ENCODE measurements at places on chromosomes 3 and 15.

DNA sequence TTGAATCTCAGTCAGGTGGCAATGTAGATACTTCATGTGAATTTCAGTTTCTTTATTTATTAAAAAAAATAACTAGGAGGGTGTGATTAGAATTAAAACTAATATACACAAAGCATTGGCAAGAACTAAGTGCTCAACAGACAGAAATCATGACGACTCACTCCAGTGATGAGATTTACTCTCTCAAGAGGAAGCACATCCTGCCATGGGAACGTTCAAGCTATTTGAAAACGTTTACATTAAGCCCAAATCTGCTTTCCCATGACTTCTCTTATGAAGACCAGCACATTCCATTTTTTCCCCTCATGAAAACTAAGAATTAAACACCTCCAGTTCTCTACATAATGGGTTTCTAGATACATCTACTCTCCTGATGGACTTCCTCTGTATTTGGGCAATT is 8.5 kb downstream of the WDR53 start:
- no peak for DNase-seq

GRCh38 chr3:48240000-48240963 is 622 bp upstream of the ZNF589 start:
- DNase-seq = no peak

- no peak for DNase-seq
These were observed 40.5 kb downstream of the FAM174B start for GRCh38 chr15:92614791-92615785.

DNA sequence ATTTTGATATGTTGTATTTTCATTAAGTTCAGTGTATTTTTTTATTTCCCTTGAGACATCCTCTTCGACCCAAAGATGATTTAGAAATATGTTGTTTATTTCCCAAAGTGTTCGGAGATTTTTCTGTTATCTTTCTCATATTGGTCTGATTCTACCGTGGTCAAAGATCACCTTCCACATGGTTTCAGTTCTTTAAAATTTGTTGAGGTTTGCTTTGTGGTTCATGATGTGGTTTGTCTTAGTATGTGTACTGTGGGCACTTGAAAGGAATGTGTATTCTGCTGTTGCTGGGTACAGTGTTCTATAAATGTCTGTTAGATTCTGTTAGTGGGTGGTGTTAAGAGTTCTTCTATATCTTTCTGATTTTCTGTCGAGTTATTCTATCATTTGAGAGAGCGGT is 103.4 kb upstream of the FHIT start:
- DNase-seq = no peak

DNA sequence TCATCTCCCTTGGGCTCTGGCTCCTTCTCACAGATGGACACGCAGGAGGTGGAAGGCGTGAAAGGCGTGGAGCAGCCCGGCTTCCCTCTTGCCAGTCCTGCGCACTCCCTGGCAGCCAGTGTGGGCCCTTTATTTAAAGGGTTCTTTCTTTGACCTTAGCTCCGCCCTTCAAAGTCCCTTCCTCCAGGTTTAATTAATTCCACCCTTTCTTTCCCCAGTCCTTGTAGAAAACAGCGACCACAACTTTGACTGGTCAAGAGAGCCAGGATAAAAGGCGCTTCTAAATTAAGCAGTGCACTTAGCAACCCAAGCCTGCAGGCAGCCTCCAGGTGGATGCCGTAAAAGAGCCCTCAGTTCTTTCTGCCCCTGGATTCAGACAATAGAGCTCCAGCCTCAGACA is at the start of gene HDC:
TSS of gene HDC (minus strand) at position 107 of the 400 bp plus-strand sequence. CDS start at position 4, 103 bp downstream.
- DNase-seq = no peak

DNA sequence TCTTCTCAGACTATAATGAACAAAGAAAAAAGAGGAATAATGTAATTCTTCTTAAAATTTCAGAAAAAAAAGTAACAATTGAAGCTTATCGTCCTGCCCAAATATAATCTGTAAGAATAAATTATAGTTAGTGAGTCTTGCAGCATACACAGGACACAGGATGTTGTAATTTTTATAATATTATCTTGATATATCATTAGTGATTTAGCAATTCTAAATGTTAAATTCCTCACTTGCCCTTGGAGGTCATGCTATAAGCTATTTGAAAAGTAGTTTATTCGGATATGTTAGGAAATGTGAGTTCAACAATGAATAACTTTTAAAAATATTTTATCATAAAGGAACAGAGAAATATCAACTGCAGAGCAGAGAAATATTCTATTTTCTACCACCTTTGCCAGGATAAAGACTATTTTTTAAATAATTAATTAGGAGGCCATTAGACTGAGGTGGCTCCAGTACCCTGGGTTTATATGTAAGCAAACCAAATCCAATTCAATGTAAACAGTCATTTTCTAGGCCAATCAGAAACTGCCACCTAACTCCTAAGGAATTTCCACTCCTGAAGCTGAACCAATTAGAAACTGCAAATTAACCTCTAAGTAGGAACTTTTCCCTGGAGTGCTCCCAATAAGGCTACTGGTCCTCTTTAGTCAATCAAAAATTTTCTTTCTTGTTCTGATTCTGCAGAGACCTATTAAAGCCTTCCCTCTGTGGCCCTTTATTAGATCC is 1109.3 kb downstream of the ROBO2 start:
- no peak for DNase-seq

GRCh38 chr3:113698956-113699355 is 2.5 kb upstream of the USF3 start:
- DNase-seq = no peak

DNA sequence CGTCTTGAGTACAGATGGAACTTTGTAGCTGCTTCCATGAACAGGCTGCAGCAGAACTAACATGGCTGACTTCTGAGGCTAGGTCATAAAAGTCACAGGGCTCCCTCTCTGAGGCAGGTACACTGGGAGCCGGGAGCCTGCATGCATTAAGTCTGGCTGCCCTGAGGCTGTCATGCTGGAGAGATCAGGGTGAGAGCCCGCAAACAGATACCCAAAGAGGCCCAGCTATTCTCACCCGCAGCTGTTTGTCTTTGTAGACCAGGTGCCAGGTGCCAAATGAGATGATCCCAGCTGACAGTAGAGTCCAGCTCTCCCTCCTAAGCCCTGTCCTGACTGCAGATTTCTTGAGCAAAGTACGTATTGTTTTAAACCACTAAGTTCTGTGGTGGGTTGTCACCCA is 8.6 kb upstream of the SLCO3A1 start:
- no peak for DNase-seq

DNA sequence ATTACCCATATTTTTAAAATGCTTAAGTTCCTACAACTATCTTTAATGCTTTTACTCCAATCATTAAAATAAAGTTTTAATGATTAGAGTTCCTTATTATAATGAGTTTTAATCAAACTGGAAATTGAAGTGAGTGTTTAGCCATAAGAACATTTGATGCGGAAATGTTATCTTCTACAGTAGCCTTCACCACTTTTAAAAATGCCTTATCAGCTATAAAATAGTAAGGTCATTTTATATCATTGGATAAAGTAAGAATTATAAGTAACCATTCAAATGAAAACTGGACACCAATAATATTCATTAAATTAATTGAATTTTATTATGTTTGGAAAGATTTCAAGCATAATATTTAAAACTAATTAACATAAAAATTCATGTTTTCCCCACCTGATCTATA is 825.0 kb upstream of the ROBO1 start:
- no peak for DNase-seq

GRCh38 chr3:152328841-152329240 is 60.1 kb downstream of the MBNL1 start:
- no peak for DNase-seq

GRCh38 chr15:50009634-50010033 is 109.4 kb downstream of the ATP8B4 start:
- DNase-seq = no peak

- no peak for DNase-seq
These were observed 33.5 kb downstream of the TUSC7 start for GRCh38 chr3:116743062-116743461.

- DNase-seq = no peak
These were observed 19.5 kb downstream of the ARIH2 start for GRCh38 chr3:48938156-48938555.

DNA sequence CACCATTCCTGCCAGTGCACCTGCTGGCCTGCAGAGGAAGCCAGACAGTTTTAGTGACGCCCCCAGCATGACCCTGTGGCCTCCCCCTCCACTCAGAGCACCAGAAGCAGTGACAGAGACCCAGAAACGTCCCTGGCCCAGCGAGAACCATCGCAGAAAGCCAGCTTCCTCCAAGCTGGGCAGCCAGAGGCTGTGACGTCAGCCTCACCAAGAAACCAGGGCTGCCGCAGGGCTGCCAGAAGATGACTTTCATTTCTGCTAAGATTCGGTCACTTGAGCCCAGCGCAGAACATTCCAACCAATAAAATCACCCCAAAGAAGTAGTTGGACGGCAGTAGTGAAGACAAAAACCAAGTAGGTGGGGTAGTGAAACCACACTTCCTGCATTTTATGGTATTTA is 29.6 kb upstream of the RPL32 start:
- DNase-seq = no peak

DNA sequence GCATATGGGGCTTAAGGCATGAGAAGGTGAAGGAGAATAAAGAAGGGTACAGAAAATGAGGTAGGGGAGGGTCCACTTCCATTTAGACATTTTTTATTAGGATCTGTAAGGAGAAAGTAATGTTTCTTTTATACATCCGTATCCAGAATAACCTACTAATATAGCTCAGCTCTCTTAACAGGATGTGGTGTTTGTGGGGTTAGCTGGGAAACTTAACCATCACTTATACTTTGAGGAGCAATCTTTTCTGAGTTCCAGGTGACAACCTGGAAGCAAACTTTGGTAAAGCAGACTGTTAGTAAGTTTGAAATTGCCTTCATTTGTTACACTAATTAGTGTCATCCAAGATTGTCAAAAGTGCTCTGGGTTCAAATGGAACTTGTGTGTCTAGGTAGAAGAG is 36.6 kb downstream of the BUB1B start:
- no peak for DNase-seq

- DNase-seq = no peak
These were observed 37.8 kb upstream of the SPTSSB start for GRCh38 chr3:161409069-161409468.

DNA sequence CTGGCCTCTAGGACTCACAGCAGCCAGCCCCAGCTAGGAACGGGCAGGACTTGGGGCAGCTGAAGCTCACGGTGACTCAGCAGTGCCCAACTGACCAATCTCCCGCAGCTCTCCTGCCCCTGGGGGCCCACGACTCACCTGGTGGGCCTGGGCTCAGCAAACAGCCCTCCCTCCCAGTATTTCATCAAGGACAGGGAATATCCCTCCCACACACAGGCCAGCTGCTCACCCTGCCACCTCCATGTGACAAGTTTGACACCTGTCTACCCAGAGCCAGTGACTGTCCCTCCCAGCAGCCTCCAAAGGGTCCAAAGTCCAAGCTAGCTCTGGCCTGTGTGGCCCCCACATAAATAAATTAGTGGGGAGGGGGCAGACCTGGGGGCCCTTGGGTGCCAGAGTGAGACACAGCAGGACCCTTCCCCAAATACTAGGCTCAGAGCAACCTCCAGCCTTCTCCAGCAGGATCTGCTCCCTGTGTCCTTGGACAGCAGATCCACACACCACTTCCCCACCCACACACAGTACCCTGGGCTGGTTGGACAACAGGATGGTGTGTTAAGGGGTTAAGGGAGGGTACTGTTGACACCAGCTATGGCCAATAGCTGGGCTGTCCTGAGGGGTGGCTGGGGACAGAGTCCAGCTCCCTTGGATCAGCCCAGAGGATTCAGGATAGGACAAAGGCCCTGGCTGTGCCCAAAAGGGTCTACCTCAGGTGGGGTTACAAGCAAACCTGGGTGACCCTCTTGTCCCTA is 4.3 kb downstream of the GNAT1 start:
- no peak for DNase-seq

- no peak for DNase-seq
These were observed 43.0 kb downstream of the ABHD5 start for GRCh38 chr3:43733459-43734384.

DNA sequence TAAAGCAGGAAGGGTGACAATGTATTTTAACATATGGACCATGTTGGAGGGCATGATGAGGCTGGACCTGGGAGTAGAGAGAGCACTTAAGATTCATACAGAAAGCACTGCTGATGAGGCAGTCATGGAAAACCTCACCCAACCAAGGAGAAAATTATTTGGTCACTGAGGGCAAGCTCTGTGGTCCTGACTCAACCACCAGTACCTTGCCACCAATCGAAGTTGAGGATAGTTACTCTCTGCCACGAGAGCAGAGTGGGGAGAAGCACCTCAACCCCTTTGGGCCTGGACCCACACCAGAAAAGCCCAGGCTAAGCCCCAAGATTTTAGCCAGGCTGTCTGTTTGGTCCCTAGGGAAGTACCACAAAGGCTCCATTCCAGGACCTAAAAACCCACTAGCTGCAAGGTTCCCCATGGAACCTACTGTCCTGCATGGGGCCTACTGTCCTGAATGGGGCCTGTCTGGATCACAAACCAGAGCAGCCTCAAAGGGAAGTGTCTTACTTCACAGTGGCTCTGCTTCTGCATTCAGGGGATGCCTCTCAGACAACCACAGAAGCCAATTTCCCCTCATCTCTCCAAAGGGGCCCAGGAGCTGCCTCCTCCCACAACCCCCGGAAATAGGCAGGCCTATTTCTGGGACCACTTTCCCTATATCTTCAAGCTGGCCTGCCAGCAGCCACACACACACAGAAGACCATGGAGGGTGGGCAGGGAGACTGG is 4.2 kb downstream of the CCDC71 start:
- no peak for DNase-seq

- DNase-seq = no peak
These were observed 15.0 kb downstream of the DUOX1 start for GRCh38 chr15:45144775-45145174.

- no peak for DNase-seq
These were observed 101.3 kb downstream of the DPH6 start for GRCh38 chr15:35444557-35445204.

DNA sequence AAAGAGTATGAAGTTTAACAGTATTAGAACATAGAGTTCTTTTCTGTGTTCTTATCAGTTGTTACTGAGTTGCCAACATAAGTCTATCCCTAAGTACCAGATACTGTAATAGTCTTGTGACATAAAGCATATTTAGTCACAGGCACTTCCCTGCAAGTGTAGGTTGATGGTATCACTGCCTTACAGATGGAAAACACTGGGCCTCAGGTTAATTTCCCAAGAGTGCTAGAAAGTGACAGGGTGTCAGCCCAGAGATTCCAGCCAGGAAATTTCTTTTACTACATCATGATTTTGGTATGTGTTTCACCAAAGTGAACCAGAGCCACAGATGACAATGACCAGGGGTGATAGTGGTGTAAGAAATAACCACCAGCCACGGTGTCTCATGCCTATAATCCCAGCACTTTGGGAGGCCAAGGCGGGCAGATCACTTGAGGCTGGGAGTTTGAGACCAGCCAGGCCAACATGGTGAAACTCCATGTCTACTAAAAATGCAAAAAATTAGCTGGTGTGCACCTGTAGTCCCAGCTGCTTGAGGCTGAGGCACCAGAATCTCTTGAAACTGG is 3.2 kb downstream of the EIF1B start:
- no peak for DNase-seq

DNA sequence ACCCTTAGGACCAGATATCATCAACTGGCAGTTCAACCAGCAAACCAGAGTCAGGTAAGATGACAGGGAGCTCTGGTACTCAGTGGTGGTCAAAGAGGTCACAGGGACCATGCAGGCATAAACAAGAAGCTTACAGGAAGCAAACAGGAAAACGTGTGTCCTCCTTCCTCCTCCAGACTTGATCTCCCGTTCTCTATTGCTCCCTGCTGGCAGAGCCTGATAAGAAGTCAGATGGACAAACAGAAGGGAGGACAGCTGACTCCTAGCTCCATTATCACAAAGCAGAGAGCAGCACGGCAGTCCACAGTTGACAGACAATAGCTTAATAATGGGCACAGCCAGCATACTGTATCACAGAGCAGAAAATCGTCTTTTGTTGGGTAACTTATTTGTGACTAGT is 156.5 kb upstream of the SLC2A2 start:
- no peak for DNase-seq
